Left renal pelvis (tissue), 4 donors: ENCODE measurements at places on chromosomes 3 and 15. TPM values are rescaled to one million over a fixed set of nuclear protein-coding genes. Genes with fewer than 3 reads are reported as not detected.

DNA sequence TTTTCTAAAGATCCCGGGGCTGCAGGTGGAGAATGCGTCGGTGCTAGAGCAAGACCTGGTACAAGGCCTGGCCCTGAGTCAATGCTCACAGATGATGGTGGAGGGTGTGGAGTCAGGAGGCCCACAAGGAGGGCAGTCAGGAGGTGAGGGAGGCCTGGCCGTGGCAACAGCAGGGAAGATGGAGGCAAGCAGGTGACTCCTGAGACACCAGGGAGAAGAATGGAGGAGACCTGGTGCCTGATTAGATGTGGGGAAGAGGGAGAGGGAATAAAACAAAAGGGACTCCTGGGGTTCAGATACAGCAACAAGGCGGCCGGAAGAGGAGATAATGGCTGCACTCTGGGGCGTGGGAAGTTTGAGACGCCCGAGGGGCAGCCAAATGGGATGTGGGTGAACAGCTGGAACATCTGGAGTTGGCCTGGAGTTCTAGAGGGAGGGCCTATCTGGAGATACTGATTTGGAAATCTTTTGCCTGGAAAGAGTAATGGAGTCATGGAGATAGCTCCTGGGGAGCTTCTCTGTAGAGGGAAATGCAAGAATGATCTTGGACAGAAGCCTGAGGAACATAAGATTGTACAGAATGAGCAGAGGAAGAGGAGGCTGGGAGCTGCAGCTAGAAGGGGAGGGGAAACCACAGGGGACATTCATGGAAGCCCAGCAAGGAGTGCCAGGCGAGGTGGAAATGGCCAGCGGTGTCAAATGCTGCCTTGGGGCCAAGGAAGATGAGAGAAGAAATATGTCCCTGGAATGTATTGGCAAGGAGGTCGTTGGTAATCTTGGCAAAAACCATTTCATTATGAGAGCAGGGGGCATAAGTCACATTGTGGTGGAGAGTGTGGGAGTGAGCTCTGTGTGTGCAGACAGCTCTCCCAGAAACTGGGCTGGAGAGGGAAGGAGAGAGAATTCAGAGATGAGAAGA lies 67.5 kb upstream of the CORO2B start:
- no peak for DNase-seq

DNA sequence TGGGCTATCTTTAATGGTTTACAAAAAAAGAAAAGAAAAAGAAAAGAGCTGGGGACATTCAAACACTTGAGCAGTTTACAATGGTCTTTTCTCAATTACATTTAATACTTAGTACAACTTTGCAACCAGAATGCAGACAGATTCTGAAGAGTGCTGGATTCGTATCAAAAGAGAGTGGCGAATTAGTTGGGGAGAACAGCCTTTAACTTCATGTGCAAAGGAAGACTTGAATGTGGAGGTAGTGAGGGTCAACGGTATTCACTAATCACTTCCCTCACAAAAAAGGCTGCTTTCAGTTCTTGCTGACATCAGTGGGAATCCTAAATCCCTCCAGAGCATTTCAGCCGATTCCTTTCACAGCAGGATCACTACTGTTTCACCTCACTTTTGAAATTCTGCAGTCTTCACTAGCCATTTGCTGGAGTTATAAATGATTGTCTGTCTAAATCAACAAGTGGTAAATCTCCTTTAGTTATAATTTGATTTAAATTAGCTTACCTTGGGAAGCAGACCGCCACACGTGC lies 323.0 kb upstream of the SEMA6D start:
- DNase-seq: no peak

- DNase-seq: peak; percentile 16
Measured at GRCh38 chr3:7382293-7383010, 521.5 kb downstream of the GRM7 start.

ABHD17C gene
- polyA plus RNA-seq: 36.9 TPM
